Calu3 (cell line): ENCODE measurements at places on chromosomes 7 and 10. TPM values are rescaled to one million over a fixed set of nuclear protein-coding genes. Genes with fewer than 3 reads are reported as not detected.

The SLC13A1 gene
- total RNA-seq: not detected in 2 replicates

The ZNRF2 gene
- total RNA-seq: 25.8 and 28.3 TPM in 2 replicates

GRCh38 chr7:151937286-151937685 is 19.0 kb upstream of the GALNTL5 start:
- H3K27ac ChIP-seq: no peak overlapping the region
- H3K27me3 ChIP-seq: peaks cover 84% of the 10 kb centered on the region
- H3K36me3 ChIP-seq: no peaks in the 10 kb centered on the region
- peaks cover 19% of the 10 kb centered on the region for H3K4me1 ChIP-seq
- no peak overlapping the region for H3K4me3 ChIP-seq

DNA sequence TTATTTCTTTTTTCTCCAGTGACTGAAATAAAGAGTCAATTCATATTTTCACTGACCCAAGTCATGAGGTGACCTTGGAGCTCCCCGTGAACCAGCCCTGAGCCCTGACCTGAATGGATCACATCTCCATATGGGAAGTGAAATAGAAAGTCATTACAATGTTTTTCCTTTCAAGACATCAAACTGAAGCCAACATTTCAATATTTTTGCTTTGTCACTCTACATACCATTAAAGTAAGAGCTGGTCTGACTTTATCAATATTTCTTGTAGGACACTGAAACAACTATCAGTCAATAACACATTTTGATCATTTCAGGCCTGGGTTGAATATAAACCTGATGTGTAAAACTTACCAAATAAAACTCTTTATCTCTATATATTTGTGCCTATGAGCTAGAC is 249.8 kb upstream of the PHF14 start:
- no peak overlapping the region for H3K4me3 ChIP-seq
- no peaks in the 10 kb centered on the region for H3K36me3 ChIP-seq
- H3K27ac ChIP-seq: no peak overlapping the region

GRCh38 chr10:99976886-99977665 is 32.7 kb downstream of the DNMBP start:
- no peak overlapping the region for H3K4me3 ChIP-seq
- H3K4me1 ChIP-seq: peaks cover 26% of the 10 kb centered on the region
- peak; percentile 4 for DNase-seq
- no peak overlapping the region for H3K27ac ChIP-seq
- H3K27me3 ChIP-seq: no peaks in the 10 kb centered on the region

The AKR1C2 gene
- 10.6 and 13.2 TPM in 2 replicates for total RNA-seq

DNA sequence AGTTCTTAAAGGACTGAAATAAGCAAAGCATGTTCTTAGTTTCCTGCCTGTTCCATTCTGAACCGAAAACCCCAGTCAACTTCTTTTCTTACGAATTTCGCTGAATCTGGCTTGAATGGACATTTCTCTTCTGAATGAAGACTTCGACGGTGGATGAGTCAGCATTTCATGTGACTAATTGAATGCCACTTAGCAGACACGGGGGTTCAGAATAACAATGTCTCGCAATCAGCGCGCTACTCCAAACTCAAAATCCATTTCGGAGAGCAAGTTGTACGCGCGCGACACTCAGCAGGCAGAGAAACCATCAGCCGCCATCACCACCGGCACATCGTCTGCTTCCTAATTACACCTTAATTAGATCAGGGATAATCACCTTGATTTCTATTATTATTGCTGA is 239.0 kb upstream of the KLF6 start:
- no peaks in the 10 kb centered on the region for H3K4me1 ChIP-seq
- H3K27me3 ChIP-seq: no peaks in the 10 kb centered on the region
- no peak for DNase-seq
- no peak overlapping the region for H3K27ac ChIP-seq

The CTAGE4 gene
- total RNA-seq: 20.0 and 20.7 TPM in 2 replicates

- no peaks in the 10 kb centered on the region for H3K27me3 ChIP-seq
- no peak overlapping the region for H3K4me3 ChIP-seq
- no peak overlapping the region for H3K27ac ChIP-seq
- DNase-seq: no peak
- no peaks in the 10 kb centered on the region for H3K4me1 ChIP-seq
- peaks cover 43% of the 10 kb centered on the region for H3K36me3 ChIP-seq
These were observed 36.2 kb downstream of the LAMB1 start for GRCh38 chr7:107966711-107967110.

DNA sequence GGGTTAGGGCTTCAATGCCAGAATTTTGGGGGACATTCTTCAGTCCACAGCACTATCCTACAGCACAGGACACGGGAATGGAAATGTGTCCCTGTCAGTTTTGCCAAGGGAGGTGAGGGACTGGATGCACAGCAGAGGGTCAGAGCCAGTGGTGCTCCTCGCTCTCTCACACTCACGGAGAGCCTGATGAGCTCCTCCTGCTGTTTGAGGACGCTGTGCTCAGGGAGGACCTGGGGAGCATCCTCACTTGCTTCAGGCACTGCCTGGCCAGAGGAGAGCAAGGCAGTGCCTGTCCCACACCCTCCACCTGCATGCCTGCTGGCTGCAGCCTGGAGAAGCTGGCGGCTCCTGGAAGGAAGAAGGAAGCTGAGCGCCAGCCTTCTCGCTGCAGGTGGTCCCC is 58.6 kb downstream of the RAMP3 start:
- DNase-seq: no peak
- H3K4me1 ChIP-seq: no peaks in the 10 kb centered on the region
- no peak overlapping the region for H3K4me3 ChIP-seq
- H3K27ac ChIP-seq: no peak overlapping the region
- H3K36me3 ChIP-seq: no peaks in the 10 kb centered on the region

The FXYD4 gene
- total RNA-seq: not detected in 2 replicates

DNA sequence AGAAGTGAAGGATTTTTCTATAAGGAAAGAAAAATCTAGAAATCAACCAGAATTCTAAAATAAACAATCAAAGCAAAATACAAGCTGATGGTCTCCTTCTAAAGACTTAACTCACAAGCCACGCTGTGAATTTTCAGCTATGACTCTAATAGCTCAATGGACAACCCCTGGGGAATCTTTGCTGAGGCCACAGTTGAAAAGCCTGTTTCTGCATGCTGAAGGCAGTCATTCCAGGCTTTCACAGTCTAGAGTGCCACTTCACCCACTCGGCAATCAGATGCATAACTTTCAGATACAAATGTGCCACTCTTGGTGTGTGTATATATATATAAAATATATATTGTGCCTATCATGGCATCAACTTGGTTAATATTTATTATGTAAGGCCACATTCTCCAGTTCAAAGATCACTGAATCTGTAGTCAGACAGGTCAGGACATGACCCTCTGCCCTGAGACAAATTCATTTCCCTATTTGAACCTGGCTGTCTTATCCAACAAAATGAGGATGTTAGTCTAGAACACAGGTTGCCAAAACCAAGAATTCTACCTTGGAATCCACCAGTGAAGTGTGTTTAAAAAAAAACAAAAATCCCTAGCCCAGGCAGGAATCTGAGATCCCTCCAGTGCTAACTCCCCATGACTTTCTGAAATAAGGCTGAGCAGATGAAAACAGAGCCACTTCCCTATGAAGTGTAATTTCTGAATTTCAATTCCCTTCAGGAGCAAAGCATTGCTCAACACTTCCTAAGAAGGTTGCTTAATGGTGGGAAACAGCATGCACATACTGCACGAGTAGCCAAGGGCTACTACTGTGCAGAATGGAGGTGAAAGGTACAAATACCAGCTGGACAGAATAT is 9.9 kb downstream of the LIPA start:
- no peak for DNase-seq
- H3K27me3 ChIP-seq: no peaks in the 10 kb centered on the region
- H3K4me1 ChIP-seq: no peaks in the 10 kb centered on the region
- H3K4me3 ChIP-seq: no peak overlapping the region
- H3K27ac ChIP-seq: no peak overlapping the region

DNA sequence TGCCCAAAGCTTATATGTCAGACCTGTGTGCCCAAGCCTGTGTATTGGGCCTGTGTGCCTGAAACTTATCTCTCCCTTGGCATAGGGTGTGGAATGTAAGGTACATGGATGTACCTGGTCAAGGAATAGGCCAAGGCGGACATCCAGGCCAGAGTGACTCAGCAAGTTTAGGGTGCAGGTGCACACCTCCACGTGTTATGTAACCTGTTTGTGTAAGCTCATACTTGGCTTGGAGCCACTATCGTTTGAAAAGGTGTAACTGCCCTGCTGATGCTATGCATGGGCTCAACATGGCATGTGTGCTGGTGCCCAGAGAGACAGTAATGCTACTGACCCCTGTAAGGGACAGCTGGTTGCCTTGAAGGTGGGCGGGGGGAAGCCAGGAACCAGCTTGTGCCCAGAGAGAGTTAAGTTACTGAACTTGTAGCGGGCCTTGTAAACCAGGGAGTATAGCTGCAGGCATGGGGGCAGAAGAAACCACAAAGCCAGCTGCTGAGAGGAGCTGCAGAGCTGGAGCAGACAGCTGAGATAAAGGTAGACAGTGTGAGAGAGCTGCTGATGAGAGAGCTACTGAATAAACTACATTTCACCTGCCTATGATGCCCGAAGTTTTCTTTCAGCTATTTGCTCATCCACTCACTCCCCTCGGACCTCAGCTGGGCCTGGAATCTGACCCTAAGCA is 656.4 kb upstream of the ZWINT start:
- H3K4me1 ChIP-seq: peaks cover 24% of the 10 kb centered on the region
- peak overlapping the region; percentile 55 for H3K27ac ChIP-seq
- H3K36me3 ChIP-seq: no peaks in the 10 kb centered on the region
- H3K4me3 ChIP-seq: no peak overlapping the region
- no peaks in the 10 kb centered on the region for H3K27me3 ChIP-seq

DNA sequence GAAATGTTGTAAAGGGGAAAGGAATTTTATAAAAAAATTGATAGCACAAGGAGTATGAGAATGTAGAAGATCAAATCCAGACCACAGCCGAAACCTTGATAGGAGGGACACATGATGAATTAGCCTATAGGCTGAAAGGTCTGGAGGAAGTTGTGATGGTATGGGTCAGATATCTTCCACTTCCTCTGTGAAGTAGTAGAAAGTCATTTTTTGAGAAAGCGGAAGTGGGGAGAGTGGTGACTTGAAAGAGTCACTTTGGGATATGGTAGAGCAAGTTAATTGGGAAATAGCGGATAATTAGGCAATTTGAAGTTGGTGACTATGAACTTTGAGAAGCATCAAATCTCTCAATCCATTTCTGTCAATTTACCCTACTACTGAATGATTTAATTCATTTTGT is 99.4 kb downstream of the GRM8 start:
- no peak overlapping the region for H3K4me3 ChIP-seq
- no peaks in the 10 kb centered on the region for H3K36me3 ChIP-seq
- H3K27ac ChIP-seq: no peak overlapping the region
- no peaks in the 10 kb centered on the region for H3K4me1 ChIP-seq
- H3K27me3 ChIP-seq: peaks cover 73% of the 10 kb centered on the region
- no peak for DNase-seq

GRCh38 chr7:136870866-136871487 is 2.5 kb downstream of the CHRM2 start:
- H3K4me1 ChIP-seq: no peaks in the 10 kb centered on the region
- H3K27me3 ChIP-seq: no peaks in the 10 kb centered on the region
- DNase-seq: no peak
- no peaks in the 10 kb centered on the region for H3K36me3 ChIP-seq
- no peak overlapping the region for H3K27ac ChIP-seq

DNA sequence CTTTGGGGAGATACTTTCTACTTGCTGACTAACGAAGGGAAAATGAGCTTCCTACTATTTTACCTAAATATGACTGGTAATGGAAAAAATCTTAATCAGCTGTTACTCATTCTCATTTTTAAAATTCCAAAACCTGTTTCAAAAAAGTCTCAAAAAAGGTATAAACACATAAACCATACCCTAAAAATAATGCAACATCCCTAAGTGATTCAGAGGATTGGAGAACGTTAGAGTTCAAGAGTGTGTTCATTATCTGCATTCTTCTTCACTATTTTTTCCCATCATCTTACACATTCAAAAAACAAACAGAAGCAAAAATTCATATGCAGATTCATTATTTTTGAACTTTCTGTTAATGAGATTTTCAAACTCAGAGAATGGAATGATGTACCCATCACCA is 150.4 kb upstream of the GNAI1 start:
- H3K36me3 ChIP-seq: no peaks in the 10 kb centered on the region
- no peak overlapping the region for H3K4me3 ChIP-seq
- no peak for DNase-seq
- H3K4me1 ChIP-seq: peaks cover 24% of the 10 kb centered on the region

DNA sequence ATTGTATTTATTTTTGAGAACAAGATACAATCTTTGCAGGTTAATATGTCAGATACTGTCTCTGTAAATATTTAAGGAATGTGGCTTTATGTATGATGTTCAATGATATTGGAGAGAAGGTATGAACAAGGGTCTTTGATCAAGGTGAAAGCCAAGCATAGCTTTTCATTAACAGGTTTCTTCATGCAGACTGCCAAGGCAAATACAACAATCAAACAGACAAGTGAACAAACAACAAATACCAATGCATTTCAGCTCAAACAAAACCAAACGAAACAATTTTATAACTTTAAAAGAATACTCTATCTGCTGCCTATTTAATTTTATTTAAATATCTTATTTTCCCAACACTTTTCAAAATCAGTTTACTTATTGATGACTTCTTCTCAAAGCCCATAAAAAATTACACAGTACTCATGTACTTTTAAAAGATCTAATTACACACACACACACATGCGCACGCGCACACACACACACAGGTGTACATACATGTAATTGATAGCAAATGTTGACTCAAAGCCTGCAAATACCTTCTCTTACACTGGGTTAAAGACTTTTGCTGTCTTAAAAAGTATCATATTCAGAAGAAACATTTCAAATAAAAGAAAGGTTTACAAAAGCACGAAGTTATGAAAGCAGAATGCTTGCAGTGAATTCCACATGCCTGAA is 201.1 kb upstream of the CCDC6 start:
- DNase-seq: no peak
- H3K27me3 ChIP-seq: no peaks in the 10 kb centered on the region
- H3K4me3 ChIP-seq: no peak overlapping the region
- no peaks in the 10 kb centered on the region for H3K36me3 ChIP-seq
- no peak overlapping the region for H3K27ac ChIP-seq

DNA sequence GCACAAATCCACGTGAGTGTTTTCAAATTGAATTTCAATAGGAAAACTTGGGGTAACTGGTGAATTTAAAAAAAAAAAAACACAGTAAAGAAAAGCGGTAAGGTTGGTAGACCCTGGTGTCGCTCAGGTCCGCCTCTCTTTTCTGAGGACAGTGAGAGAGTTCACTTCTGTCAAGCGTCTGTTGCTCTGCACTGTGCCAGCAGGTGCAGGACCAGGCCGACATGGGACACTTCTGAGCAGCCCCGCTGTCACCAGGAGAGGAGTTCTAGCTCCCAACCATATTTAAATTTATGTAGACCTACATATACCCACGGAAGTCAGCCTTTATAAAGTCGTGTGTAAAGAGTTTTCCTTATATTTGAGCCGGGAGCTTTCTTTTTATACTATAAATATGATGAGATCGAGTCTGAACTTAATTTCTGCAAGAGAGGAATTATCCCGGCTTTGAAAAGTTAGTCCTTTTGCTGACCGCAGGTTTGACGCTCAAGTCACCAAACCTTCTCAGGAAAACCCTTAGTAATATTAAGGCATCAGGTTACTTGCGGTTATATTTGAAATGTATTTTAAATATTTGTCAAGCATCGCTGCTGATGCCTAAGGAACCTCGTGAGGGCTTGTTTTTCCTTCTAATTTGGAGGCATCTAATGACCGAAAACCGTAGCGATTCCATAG is 531 bp downstream of the IKZF1 start:
- peak overlapping the region; percentile 37 for H3K4me3 ChIP-seq
- no peak for DNase-seq
- H3K27me3 ChIP-seq: peaks cover 92% of the 10 kb centered on the region
- peaks cover 8% of the 10 kb centered on the region for H3K4me1 ChIP-seq
- H3K27ac ChIP-seq: no peak overlapping the region
